ENCODE measurements at places on chromosomes 5 and 9.

- no peak for DNase-seq
Measured at GRCh38 chr5:135569755-135570452, 8.9 kb downstream of the CXCL14 start.

- no peak for DNase-seq
Measured at GRCh38 chr5:109016300-109016699, 268.6 kb downstream of the FER start.

- no peak for DNase-seq
Measured at GRCh38 chr9:87599901-87600610, 102.4 kb downstream of the DAPK1 start.

DNA sequence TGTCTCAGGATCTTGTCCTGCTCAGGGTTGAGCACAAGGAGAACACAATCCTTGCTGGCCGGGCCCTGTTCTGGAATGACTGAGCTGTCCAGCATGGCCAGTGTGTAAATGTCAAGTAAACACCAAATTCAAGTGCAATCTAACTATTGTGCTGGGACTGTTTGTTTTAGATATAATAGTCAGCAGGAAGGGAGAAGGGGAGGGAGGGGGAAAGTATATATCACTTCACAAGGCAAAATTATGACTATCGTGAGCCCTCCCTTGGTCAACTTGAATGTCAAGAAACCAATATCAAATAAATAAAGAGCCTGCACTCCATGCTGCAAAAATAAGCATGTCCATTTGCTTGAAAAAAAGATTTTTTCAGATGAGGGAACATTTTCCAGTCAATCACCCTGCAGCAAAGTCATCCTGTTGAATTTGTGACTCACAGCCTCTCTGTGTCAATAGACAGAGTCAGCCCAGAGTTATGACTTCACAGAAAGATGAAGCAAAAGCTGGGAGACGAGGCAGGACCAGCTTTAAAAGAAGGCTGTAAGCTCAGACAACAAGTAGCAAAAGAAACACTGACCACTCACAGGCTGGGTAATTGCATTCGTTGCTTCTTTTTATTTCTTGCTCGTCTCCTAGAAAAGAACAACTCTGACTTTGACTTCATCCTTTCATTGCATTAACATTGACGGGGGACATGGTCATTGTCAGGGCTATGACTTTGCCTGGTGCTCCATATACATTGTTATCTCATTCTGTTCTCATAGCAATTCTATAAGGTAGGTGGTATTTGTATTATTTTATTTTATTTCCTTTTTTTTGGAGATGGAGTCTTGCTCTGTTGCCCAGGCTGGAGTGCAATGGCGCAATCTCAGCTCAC lies 15.3 kb upstream of the KLF4 start:
- no peak for DNase-seq

- DNase-seq: no peak
Measured at GRCh38 chr5:55993013-55993412, 1.8 kb downstream of the IL6ST start.

GRCh38 chr9:106287091-106287631 lies 575.8 kb upstream of the ZNF462 start:
- no peak for DNase-seq

- DNase-seq: no peak
Measured at GRCh38 chr5:34409373-34409772, 246.8 kb upstream of the RAI14 start.

- DNase-seq: peak; percentile 74
Measured at GRCh38 chr5:148998174-148998797, 64.6 kb downstream of the SH3TC2 start.

GRCh38 chr9:88747768-88748167 lies 212.8 kb downstream of the NXNL2 start:
- no peak for DNase-seq

DNA sequence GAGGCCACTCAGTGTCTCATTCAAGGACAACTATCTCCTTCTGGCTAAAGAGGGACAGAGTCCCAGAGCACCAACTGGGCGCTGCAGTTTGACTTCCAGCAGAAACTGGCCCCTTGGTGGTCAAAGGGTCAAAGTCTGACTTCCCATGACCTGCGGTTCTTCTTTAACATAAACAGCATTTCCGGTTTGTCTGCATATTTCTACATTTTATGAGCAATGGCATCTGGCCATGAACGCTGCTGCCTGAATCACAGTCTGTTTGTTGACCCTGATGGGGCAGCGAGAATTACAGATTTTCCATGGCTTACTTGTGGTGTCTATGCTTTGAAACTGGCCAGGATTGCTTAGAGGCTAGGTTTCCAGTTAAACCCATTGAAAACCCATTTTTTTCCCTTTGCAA lies 1.3 kb downstream of the TNFSF15 start:
- DNase-seq: no peak

GRCh38 chr9:112552229-112553056 lies 65.8 kb downstream of the KIAA1958 start:
- no peak for DNase-seq

DNA sequence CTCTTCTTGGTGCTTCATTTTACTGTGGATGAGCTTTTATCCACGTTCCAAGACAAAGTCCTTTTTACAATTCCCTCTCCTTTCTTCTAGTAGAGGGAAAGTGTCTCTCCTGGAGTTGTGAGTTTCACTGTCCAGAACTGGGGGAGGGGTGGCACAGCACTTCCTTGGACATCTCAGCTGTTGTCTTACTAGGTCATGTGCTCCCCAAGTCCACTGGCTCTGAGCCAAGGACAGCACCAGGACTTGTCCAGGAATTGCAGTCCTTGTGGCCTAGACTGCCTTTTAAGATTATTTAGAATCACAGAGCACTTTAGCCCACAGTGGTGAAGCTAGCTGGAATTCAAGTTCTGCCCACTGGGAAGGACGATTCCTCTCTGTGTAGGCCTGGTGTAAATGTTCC lies 700.2 kb upstream of the PTPRD start:
- no peak for DNase-seq

GRCh38 chr9:110891760-110892159 lies 146.5 kb downstream of the LPAR1 start:
- no peak for DNase-seq

DNA sequence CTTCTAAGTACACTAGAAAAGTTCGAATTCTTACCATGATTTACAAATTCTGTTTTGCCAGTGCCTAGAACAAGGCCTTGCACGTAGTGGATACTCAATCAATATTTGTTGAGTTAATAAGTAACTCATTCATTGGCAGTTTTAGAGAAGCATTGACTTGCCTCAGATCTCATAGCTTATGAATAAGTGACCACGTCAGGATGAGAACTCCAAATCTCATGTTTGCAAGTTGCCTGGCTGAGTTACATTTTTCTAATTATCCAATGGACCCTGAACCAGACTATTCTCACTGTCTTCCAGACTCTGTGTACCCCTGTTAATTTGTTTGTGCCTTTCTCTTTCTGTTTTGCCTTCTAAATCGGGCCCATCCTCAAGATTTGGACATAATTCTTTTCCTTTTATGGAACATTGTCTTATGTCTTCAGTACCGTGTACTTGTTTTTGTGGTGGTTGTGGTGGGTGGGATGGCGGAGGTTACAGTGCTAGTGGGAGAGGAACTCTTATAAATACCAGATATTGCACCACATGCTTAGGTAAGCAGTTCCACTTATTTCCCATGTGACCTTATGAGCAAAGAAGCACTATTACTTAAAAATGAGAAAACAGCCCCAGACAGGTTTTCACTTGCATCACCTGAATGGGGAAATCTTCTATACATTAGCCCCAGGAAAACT lies 96.3 kb downstream of the UNC13B start:
- DNase-seq: no peak

DNA sequence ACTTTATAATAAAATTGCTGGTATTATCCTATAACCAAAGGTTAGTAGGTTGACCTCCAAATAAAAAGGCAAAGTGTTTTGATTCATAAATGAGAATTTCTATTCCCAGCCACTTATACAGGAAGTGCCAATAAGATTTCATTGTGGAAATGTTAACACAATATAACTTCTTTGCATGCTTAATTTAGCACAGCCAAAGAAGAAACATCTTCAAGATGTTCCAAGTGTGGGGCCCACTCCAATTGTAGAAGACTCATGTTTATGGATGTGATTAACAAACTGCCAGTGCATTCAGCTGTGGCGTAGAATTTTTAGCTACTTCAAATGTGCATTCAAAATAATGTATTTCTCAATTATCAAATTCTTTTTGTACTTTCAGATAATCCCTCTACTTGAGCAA lies 402.3 kb downstream of the DEPDC1B start:
- no peak for DNase-seq

- DNase-seq: no peak
Measured at GRCh38 chr9:128882677-128883603, 1.0 kb downstream of the LRRC8A start.

- no peak for DNase-seq
Measured at GRCh38 chr9:135335691-135336181, 143.8 kb upstream of the PPP1R26 start.

DNA sequence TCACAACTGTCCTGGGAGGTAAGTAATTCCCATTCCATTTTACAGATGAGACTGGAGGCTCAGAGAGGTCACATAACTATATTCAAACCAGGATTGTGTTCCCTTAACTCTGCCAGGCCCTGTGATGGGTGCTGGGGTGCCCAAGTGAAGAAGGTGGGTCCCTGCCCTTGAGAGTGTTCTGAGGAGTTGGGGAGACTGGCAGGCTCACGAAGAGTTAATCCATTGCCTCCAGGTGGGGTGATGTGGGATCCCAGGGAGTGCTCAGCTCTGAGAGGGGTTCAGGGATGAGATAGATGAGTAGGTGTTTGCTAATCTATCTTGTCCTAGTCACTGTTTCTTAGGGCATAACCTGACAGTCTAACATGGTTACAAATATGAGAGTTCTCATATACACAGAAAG lies 36.7 kb downstream of the GSN start:
- DNase-seq: no peak

DNA sequence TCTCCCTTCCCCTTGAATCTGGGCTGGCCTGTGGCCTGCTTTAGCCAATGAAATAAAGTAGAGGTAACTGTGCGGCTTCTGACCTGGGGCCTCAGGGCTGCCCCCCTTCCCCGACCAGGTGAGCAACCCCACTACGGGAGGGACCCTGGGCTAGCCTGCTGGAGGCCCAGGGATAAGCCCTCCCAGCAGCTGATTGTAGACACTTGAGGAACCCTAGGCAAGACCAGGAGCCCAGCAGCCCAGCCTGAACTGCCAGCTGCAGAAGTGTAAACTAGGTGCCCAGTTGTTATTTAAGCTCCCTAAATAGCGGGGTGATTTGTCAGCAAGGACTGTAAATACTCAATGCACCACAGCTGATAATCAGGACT lies 41.3 kb downstream of the RAPGEF1 start:
- DNase-seq: no peak

- DNase-seq: no peak
Measured at GRCh38 chr5:135141303-135142268, 107.6 kb upstream of the PITX1 start.

DNA sequence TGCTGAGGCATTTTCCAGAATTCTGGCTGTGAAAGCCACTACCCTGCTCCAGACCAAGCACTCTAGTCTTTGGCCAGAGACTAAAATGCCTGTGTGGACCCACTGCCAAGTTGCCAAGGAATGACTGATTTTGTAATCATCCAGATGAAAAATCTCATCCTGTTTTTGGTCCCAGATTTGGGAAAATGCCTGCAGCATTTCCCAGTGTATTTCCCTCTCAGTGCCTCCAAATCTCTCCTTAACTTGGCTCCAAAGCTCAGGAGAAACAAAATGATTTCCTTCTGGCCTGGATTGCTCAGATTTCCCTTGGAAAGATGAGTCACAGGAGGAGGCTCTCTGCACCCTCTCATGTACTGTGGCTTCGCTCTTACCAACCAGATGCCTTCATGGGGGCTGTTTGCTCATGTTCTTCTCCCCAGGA lies 335.2 kb upstream of the TARS1 start:
- no peak for DNase-seq
